ENCODE measurements at places on chromosomes 4 and X.
A peak's percentile ranks its signal among the peaks of the same experiment; 100 is the strongest.

GRCh38 chr4:74669702-74670101 is 124.6 kb downstream of the BTC start:
- no peak for DNase-seq

DNA sequence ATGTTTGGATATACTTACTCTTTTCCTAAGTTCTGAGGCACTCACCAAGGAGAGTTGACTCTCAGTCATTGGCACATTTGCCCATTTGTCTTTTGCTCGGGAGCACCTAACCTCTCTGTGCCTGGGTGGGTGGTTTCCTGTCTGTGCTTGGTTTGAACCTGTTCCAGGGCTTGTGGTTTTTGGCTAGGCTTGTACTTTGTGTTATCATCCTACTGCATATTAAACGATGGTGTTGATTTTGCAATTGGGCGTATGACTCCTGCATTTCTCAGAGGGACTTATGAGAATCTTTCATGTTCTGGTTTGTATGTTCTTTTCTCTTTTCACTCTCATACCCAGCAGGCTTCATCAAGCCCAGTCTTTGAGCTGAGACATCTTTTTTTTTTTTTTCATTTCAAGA is 161.7 kb downstream of the BTC start:
- DNase-seq = no peak

DNA sequence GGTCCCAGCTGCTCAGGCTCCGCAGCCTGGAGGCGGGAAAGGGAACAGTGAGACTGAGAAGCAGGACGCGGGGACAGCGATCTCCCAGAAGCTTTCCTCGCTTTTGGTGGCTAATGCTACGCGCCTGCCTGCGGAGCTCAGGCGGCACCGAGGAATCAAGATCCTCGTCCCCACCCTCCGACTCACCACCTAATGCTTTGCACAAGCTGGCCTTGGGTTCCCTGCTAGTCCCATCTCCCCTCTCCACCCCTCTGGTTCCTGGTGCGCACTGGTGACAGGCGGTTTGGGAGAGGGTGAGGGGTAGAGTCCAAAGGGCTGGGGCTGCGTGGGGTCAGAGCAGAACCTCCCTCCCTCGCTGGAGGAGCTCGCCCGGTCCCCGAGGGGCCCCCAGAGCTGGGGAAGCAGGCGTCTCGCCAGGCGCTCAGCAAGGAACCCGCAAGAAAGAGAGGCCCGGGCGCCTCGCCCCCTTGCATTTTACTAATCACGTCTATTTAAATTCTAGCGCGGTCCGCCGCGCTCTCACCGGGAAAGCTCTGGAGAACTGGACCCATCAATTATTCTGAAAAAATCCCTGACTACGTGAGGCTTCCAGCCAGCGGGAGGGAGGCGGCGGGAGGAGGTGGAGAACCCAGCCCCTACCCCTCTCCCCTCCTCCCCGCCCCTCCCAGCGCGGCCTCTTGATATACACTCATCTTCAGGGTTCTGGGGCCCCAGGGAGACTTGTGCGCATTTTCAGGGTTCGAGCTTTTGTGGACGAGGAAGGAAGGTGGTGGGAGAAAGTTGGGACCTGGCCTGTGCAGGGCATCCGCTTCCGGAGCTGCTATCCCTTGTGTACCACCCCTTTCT is 9.1 kb downstream of the POU4F2 start:
- no peak for DNase-seq

DNA sequence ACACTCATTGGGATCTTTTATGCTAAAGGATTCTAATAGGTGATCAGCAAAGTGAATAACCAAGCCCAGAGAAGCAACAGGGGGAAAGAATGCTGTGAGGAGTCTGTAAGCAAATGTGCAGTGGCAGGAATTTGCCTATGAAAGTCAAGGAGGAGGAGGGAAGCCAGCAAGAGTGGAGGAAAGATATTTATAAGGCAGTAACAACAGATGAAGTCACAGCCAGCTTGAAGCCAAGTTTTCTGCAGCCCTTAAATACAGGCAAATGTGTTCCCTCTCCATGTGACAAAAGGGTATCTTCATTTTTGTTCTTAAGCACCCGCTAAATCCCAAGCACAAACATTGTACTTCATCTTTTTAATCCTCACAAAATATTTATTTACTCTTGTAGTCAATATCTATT is 275.0 kb upstream of the CLNK start:
- DNase-seq = no peak

DNA sequence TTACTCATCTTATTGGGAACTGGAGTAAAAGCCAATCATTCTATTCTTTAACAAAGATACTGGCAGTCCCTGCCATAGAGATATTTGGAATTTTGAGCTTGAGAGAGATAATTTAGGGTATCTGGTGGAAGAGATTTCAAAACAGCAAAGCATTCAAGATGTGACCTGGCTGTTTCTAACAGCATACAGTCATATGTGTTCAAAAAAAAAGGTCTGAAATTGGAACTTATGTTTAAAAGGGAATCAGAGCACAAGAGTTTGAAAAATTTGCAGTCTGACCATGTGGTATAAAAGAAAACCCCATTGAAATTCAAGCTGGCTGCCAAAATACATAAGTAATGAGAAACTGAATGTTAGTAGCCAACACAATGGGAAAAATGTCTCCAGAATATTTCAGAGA is 42.2 kb downstream of the UGT2B10 start:
- DNase-seq = no peak

DNA sequence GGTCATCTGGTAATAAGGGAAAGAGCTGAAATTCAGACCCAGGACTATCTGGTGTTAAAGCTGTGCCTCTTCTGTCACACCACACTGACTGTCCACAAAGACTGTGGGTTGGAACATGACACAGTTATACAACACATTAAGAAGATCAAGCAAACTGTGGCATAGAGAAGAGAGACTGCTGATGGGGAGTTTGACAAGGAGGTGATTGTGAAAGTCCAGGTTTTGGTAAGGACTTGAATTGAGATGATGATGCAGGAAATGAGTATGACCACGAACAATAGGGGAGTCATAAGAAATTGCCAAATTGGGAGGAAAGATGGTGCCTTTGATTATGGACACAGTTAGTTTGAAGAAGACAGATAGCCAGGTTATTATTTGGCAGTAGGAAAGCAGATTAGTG is 163.4 kb downstream of the PDGFRA start:
- no peak for DNase-seq

DNA sequence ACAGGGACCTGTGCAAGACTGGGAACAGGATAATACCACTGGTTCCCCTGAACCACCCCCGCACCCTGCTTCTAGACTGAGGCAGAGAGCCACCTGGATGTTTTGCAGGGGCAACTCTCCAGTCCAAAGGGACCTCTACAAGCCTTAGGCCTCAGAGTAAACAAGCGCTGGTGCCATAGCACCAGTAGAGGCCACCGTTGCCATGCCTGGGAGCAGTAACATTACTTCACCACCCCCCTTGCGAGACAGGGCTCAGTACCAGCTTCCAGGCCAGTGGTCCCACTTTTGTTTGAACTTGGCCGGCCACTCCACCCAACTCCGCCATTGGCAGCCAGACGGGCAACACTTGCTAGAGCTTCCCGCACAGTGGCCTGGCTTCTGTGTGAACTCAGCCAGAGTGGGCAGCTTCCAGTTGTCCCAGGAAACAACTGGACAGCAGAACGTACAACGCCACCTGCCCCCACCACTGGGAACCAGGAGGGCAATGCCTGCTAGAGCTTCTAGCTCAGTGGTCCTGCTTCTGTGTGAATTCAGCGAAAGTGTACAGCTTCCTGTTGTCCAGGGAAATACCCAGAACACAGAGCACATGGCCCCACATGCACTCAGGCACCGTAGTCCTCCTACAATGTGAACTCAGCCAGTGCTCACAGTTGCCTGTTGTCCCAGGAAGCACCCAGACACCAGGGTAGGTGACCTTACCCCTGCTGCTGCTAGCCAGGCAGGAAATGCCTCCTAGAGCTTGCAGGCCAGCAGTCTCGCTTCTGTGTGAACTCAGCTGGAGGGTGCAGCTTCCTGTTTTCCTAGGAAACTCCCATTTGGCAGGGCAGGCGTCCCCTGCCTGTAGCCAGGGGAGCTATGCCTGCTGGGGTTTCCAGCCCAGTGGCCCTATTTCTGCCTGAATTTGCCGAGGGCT is 39.9 kb upstream of the PCDH19 start:
- DNase-seq = no peak

DNA sequence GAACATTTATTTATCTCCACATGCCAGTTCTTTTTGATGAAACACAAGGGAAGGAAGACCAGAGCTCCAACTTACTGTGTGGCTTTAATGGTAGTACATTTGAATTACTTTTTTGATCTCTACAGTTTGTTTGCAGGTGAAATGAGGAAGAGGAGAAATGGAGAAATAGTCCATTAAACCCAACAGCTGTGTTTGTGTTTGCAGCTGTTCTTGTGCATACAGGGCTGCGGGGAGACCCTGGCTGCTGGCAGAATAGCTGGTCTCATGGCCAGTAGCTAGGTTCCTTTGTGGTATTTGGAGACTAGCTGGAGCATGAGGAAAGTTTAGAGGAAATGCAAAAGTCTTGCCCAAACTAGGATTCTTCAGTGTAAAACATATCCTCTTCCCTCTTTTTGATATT is 374.8 kb downstream of the GPAT3 start:
- no peak for DNase-seq

DNA sequence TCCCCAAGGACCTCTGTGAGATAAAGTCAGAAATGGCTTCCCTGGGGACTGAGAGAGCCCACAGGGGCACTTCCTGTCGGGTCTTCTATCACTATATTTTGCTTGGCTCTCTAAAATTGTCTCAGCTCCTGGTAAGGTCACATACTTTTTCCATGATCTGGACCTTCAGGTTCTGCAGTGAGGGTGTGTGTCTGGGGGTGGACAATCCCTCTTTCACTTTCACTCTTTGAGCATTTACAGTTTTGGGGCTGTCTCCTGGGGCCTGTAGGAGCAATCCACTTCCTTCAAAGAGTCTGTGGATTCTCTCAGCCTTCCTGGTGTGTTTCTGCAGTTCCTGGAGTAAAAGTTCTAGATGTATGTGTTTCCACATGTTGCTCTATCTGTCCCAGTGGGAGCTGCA is 335.7 kb downstream of the FSTL5 start:
- DNase-seq = peak; percentile 1

All from GM20000 (cell line).